SIG-M5 (cell line): ENCODE measurements at places on chromosomes 2 and 18.
A peak's percentile ranks its signal among the peaks of the same experiment; 100 is the strongest.

GRCh38 chr2:185919155-185919554, 180.6 kb downstream of the FSIP2 start:
- no peak for DNase-seq

- no peak for DNase-seq
These were observed 72.8 kb downstream of the AQP4 start for GRCh38 chr18:26792661-26793060.

DNA sequence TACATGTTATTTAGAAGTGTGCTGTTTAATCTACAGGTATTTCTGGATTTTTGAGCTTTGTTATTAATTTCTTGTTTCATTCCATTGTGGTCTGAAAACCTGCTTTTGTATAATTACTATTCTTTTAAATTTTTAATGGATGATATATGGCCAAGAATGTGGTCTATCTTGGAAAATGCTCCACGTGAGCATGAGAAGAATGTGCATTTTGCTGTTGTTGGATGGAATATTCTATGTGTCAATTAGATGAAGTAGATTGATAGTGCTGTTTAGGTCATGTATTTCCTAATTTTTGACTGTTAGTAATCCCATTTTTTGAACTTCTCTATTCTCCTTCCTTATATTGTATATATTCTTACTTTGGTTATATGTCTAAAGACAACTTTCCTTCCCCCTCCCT, 19.9 kb upstream of the TTN start:
- no peak for DNase-seq

GRCh38 chr2:169452080-169452479, 27.2 kb upstream of the BBS5 start:
- DNase-seq: no peak

DNA sequence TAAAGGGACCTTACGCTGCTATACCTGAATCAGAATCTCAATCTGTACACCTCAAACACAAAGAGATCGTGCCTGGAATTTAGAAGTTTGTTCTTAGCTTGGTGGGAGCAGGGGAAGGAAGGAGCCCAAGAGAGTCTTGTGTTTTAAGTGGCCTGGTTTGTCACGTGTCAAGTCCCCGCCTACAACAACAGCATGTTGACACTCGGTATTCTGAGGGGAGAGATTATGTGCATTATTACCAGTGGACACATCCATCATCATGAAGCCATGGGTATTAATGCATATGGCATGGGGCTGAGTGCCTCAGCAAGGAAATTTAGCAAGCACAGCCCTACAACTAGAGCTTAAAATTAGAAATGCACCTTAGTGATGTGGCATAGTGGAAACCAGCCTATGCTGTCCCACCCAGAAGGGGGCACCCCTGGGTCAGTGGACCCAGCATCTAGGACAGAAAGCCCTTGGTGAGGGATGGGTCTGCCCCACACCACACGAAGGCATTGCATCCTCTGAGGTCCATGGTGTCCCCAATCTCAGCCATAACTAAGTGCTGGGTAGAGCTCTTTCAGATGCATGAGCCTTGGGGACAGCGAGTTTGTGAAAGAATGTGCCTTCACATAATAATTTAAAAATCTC, 138.7 kb downstream of the MGAT5 start:
- DNase-seq: no peak

GRCh38 chr2:238160206-238161129, 1.7 kb downstream of the ERFE start:
- no peak for DNase-seq

- DNase-seq: peak; percentile 89
These were observed 101.7 kb upstream of the RBBP8 start for GRCh38 chr18:22831441-22831904.

DNA sequence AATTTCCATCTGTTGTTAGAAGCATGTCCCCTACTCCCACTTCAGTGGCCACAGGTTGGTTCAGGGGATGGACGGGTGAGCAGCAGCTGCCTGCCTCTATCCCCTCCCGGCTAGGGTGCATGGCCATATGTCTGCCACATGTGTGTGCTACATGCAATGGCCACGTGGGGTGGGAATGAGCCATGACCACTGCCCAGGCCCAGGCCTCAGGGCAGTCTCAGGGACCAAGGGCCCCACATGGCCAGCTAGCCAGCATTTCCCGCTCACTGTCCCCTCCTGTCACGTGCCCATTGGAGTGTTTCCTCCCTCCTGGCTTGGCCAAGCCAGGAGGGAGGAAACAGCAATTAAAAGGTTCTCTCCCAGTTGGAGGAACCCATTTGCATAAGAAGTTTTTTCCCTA, 117.1 kb downstream of the KCNS3 start:
- DNase-seq: no peak

DNA sequence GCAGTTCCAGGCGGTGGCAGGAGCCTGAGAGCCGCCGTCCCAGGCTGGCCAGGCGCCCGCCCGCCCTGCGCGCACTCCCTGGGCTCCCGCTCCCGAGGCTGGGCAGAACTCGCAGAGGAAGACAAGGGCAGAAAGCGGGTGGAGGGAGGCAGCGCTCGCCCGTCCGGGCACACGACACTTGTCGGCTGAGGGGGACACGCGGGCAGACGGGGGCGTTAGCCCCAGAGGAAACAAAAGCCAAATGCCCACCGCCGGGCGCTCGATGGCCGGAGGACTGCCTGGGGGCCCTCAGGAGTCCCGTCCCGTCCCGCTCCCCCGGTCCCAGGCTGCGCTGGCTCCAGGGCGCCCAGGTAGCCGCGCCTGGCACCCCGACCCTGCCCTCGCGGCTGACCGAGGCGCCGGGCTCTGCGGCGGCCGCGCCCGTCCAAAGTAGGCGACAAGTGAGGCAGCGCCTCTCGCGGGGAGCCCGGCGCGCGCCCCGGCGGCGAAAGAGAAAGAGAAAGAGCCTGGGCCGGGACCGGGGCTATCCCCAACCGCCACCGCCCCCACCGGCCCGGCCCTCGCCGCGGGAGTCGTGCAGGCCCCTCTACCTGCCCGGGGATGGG, 491 bp downstream of the L3MBTL4 start:
- DNase-seq: no peak

- no peak for DNase-seq
These were observed 5.3 kb upstream of the ITPRID2 start for GRCh38 chr2:181886192-181886591.

- no peak for DNase-seq
These were observed 78.3 kb downstream of the KCMF1 start for GRCh38 chr2:85049236-85049635.

DNA sequence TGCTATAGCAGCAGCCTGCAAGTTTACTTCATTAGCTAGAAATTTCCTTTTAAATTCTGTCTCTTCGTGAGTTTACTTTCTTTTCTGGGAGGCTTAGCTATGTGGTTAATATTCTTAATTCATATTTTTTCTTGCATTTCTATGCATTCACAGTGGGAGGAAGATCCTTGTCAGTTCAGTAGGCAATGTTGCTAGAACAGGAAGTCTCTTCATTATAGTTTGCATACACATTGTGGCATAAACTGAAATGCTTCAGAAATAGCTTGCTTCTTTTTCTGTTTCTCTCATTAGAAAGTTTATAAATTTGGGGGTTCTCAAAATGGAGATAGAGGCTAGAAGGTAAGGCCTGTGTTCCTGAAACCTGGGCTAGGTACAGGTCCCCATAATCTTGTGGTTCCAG, 8.1 kb upstream of the ARHGAP15 start:
- DNase-seq: no peak

DNA sequence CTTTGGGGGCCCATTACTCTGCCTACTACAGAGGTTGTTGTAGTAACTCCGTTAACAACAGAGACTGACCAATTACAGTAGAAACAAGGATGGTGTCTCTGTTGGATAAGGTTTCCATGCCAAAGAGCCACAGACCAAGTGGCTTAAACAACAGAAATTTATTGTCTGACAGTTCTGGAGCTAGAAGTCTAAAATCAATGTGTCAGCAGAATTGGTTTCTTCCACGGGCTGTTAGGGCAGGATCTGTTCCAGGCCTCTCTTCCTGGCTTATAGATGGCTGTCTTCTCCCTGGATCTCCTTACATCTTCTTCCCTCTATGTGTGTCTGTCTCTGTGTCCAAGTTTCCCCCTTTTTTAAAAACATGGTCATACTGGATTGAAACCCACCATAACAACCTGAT, 135.3 kb downstream of the AKAIN1 start:
- DNase-seq: no peak

DNA sequence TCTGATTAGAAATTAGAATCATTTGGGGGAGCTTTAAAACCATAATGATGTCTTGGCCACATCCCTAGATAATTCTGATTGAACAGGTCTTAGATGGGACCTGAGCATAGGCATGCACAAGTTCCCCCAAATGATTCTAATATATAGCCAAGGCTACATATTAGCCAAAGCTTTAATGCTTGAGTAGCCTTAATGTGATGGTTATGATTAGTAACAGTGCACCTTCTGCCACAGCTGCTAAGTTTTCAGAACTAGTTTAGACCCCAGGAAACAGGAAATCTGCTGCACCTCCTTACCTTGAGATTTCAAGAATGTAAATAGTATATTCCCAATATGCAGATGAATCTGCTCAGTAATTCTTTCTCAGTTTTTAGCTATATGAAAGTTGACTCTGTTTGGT, 119.8 kb downstream of the PTPN4 start:
- DNase-seq: no peak

DNA sequence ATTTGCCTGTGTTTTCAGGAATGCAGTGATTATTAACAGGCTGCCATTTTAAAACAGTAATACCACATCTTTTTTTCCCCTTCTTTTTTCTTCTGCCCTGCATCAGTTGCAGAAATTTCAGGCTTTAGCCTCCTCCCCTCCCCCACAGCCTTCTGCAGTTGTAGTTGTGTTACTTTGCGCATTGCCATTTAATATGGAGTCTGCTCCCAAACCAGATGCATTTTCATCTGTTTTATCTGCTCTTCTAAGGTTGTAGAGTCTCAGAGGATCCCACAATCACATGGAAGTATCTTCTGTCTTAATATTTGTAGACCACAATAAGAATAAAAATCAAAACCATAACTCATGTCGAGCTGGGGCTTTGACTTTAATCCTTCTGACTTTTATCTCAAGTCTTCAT, 3.8 kb downstream of the ASXL3 start:
- no peak for DNase-seq

DNA sequence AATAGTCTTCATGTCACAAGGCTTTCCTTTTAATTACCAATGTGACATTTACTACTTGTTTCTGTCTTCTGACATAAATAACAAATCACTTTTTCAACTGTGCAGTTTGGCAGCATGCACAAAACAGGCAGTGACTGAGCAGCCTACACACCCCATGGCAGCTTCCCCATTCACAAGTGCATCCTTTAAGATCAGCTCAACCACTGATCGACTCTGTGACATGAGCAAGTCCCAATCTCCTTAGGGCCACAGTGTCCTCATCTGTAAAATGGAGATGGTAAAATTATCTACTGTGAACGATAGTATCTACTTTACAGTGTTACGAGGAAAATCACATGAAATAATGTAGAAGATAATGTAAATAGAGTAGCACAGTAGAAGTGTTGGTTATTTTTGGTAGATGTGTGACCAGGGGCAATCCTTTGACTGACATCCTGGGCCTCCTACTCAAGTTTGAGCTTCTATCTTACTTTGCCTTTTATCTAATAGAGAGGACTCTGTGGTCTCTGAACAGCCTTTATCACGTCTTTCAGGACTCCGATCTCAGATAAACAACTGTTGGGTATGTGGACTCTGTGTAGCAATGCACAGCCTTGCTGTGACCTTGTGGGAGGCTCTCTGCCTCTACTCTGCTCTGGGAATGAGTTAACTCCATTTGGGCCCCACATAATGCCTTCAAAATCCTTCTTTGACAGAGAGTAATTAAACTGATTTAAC, 120.6 kb downstream of the PIGN start:
- no peak for DNase-seq

DNA sequence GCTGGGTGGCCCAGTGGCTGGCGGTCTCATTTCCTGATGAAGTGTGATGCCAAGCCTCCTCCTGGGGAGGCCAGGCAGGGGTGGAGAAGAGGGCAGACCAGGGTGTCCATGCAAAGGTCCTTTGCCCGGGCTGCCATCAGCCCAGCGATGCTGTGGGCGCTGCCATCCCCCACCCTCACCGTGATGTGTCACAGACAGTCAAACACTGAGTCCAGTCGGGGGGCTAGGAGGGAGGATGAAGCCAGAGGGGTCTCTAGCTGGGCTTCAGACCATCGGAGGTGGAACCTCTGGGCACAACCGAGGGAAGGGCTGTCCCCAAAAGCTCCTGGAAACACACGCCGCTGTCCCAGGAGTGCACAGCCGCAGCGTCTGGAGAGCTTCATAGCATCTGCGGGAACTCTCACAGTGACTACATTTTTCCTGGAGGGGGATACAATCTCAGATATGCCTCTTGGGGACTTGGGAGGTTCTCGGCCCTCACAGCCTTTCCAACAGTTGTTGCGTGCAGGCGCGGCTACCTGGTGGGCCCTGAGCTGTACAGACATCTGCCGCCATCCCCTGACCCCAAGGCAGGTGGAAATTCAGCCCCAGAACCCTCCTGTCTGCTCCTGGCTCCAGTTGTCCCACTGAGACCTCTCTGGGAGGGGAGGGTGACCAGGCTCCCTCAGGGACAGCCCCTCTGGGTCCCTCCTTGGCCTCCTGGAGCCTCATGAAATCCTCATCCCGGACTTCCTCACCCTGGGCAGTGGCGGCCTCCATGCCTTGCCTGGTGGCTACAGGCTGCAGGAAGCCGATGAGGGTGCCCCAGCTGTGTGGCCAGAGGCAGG, 26.5 kb upstream of the OTOS start:
- no peak for DNase-seq

GRCh38 chr2:3490191-3491170, 28.9 kb downstream of the ADI1 start:
- no peak for DNase-seq

GRCh38 chr2:9018534-9018933, 15.1 kb upstream of the MBOAT2 start:
- DNase-seq: no peak

DNA sequence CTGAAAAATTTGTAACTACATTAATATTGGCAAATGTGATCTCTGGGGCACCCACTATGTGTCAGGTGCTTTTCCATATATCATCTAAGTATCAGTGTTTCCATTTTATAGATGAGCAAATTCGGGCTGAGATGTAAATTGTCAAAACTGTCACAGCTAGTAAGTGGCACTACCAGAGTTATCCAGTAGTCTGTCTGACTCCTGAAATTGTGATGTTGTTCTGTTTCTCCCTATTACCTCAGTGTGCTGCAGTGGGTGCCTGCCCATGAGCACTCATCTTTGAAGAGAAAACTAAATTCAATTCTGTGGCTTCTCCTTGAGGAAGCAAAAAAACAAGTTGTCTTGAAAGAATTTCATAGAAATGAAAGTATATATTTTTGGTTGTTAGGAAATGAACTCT, 467.4 kb upstream of the FANCL start:
- no peak for DNase-seq

DNA sequence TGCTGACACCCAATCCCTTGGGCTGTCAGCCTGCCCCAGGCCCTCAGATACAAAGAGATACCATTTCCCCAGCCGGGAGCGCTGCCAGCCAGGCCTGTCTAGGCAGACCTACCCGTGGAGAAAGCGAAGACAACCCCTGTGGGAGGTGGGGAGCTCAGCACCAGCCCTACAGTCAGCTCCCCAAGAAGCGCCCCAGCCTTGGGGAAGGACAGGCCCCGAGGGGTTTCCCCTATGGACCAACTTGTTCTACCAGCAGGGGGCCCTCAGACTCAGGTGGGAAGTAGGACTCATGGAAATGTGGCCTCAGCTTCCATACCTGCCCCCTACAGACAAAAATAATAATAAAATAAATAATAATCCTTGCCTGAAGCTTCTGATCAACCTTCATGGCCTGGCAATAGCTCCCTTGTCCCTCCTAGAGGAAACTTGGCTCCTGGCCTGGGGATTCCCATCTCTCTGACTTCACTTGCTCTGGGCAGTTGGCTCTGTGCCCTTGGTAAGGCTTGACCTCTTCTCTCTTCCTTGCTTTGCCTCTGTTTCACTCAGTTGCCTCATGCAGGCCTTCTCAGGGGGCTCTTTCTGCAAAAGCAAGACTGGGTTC, 7.0 kb downstream of the SLC35F6 start:
- no peak for DNase-seq

GRCh38 chr2:130785466-130786055, 30.2 kb downstream of the AMER3 start:
- no peak for DNase-seq
